Activated CD4-positive, CD25-positive, alpha-beta regulatory T cell treated with anti-CD3 and anti-CD28 coated beads, Interleukin-2, amount 50 U/mL, for 16 hours (primary cell): ENCODE measurements at places on chromosomes 3 and 15.

DNA sequence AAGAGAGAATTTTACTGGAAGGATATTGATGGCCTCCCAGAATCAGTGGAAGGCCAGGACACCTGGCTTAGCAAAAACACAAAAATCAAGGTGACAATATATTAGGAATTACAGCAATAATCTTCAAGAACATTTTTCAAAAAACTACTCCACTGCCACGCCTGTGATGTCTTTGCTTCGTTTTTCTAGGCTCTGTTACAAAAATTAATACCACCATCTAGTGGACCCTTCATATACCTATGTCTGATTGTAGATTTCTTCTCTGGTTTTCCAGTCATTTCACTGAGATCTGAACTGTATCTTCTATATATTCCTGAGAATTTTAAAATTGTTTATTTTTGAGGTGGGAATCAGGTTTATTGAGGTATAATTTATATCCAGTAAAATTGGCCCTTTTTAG, 5.6 kb upstream of the SLC33A1 start:
- DNase-seq: no peak

GRCh38 chr3:127682561-127682960, 9.8 kb downstream of the ABTB1 start:
- DNase-seq: no peak

GRCh38 chr15:43095708-43096347, 10.0 kb downstream of the UBR1 start:
- DNase-seq: no peak

DNA sequence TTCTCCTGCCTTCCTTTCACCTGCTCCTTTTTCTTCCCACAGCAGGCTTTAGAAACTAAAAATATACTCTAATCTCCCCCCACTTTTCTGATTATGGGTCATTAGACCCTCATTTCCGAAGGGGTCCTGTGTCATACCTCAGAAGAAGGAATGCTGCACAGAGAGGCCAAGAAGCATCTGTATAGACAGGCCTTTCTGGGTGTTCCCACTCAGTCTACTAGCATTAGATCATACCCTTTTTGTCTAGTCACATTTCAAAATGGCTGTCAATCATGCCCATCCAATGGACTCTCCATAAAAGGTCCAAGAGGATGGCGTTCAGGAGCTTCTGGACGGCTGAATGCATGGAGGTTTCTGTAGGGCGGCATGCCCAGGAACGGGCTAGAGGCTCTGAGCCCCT, 192.2 kb downstream of the SUCLG2 start:
- no peak for DNase-seq

DNA sequence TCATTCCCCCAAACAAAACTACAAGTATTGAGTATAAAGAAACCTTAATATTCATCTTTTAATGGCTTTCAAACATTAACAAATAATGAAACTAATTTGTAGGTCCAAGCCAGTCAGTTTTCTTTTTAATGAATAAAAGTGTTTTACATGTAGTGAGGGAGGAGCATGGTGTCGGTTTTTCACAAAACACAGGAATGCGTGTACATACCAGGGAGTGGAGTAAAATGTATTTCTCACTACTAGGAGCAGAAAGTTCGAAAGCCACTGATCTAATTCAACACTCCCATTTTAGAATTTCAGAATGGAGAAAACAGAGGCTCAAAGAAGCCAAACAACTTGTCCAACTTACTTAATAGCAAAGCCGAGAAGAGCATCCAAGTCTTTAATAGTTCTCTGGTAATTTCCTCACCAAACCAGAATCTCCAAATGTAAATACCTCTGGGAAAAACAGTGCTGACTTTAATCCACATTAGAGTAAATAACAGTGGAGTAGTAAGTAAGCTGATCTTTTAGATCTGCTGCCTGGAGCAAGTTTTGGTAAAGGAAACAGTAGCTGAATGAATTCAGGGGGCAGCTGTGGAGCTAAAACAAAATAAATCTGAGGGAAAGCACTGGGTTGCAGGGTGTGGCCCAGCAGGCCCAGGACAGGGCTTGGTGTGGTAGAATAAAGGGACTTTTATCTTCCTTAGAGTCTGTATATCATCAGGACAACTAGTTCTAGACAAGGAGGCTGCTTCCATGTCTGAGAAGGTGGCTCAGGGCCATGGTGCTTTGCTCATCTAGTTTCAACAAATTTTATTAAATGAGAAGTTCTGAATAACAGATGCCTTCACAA, 7.9 kb downstream of the ANP32A start:
- no peak for DNase-seq

- no peak for DNase-seq
Observed at GRCh38 chr15:28875461-28876000, 10.2 kb upstream of the APBA2 start.

DNA sequence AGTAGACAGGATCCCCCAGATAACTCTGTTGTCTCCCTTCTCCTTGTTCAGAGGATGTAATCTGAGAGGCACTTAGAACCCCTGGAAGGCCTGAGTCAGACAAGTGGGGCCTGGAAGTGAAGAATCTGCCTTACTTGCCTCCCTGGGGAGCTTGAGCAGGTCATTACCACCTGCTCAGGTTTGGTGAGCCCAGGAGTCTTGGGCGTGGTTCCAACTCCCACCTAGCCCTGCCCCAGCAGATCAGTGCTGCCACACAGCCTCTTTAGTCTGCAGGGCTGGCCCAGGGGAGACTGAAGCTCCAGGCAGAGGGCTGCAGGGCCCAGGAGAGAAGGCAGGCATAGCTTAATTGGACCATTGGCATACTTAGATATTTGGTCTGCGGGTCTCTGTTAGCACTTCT, 230.0 kb downstream of the ERC2 start:
- DNase-seq: no peak

DNA sequence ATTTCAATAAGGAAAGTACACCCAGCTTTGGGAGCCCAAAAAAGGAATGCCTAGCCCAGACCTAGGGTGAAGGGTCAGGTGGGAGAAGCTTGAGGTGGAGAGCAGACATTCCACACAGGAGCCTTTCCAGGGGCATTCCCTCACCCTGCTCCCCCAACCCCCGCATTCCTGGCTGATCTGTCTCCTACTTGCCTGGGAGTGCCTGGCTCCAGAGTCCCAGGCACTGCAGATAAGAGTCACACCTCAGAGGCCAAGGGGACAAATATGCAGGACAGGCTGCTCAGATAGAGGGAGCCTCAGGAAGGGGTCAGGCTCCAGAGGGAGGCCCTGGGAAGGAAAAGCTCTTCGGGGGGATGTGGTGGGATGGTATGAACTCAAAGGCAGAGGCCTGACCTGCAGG, 20.8 kb upstream of the HCN4 start:
- DNase-seq: no peak

- no peak for DNase-seq
Observed at GRCh38 chr3:132317229-132317948, at the start of gene ACP3. ACP3 (plus strand) TSS chr3:132317407; CDS start chr3:132317457, 50 bp downstream.

- DNase-seq: no peak
Observed at GRCh38 chr3:159941038-159942000, 47.3 kb upstream of the IL12A start.

DNA sequence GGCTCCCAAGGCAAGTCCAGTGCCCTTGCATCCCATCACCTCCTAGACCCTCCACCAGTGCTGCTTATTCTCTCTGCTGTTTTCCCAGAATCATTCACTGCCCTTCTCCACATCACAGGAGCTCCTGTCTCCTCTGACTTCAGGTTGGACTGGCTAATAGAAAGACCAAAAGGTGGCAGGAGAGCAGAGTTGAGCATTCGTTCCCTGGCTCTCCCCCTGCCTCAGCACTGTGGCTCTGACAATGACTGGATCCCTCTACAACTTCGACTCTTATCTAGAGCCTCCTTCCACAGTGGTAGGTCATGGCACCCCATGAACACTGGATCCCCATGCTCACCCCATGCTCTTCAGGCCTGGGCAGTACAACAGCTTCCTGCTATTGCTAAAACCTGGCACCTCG, 243.6 kb downstream of the LRRN1 start:
- DNase-seq: no peak

GRCh38 chr3:168405288-168405687, 309.6 kb upstream of the GOLIM4 start:
- DNase-seq: no peak

- DNase-seq: no peak
Observed at GRCh38 chr3:39180183-39180545, 12.2 kb downstream of the XIRP1 start.

GRCh38 chr3:186937017-186937875, 6.9 kb downstream of the ST6GAL1 start:
- no peak for DNase-seq

GRCh38 chr3:16767006-16767405, 117.7 kb upstream of the PLCL2 start:
- no peak for DNase-seq

DNA sequence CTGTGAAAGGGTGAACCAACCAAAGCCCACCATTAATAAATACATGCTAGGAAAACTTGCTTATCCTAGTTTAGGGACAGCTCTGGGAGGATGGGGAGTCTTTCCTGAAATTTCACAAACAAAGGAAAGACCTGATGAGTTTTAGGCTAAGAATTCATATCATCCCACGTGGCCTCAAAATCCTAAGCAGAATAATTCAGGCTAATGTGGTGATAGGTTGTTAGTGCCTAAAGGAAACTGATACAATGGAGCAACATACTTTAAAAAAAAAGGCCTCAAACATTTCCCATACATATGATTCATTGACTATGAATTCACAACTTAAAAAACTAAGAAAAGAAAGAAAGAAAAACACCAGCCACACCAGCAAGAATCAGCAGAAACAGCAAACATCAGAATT, 126.9 kb upstream of the CNTN4 start:
- no peak for DNase-seq

GRCh38 chr3:11509173-11510000, 134.3 kb downstream of the VGLL4 start:
- DNase-seq: no peak

DNA sequence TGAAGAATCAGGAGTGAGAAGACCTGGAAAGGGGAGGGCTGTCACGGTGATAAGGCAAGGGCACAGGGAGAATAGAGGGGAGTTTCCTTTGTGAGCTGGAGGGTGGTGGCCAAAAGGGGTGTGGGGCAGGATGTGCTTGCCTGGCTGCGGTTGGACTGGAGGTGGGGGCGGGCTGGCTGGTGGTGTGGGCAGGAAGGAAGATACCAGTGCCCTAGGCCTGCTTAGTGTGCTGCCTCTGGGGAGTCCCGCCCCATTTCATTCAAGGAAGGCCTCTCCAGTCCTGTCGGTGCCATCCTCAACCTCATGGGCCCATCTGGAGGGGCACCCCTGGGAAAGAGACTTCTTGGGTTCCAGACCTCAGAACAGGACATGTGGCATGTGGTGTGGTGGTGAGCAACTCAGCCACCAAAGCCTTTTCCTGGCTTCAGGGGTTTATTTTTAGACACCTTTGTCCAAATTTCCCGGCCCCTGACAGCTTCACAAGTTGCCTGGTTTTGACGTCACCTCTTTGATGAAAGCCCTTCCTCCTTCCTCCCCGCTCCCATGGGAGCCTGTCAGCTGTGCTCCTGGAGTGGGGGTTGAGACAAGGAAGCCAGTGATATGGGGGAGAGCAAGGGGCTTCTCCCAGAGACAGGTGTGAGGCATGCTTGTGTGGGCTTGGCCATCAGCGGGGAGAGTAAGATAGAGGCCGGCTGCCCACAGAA, 15.6 kb downstream of the TEX264 start:
- DNase-seq: peak; percentile 60

DNA sequence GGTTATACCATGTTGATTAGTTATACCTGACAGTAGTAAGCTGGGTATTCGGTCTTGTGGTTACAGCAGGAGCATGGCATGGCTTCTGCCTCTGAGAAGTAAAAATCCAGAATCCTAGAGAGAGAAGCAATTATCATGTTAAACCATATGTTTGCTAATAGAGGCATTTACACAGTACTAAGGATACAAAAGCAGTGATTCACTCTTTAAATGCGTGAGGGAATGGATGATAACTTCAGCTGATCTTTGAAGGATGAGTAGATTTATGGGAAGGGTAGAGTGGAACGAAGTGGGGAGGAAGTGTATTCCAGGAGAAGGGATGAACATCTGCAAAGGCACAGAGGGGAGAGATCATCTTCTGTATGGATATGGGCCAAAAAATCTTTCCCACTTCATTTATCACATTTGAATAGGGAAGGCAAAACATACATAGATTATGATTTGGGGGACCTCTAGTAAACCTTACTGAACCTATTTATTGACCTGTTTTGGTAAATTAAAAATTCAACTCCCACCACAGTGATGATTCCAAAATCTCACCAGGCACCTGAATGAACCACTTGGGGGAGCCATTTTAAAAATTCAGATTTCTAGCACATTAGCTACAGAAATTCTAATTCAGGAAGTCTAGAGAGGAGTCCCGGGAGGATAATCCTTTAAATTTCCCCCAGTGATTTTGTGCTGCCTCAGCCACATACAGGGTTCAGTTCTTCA, 35.1 kb downstream of the IGSF10 start:
- DNase-seq: no peak

- no peak for DNase-seq
Observed at GRCh38 chr3:29282427-29283230, 1.8 kb downstream of the RBMS3 start.

DNA sequence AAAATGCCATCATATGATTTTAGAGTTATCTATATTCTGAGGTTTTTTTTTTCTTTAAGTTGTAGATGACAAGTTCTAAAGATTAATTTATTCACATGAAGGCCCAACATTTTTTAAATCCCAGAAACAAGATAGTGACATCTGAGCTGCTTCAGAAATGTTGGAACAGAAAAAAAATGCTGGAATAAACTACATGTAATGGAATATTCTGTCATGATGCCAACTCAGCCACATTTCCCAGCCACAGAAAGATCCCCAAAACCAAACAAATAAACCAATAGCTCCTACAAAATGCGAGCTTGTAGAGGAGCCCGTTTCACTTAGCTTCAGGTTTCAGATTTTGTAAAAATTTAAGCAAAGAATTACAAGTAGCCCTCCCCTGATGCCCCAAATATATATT, 111.0 kb upstream of the MYO5C start:
- no peak for DNase-seq

DNA sequence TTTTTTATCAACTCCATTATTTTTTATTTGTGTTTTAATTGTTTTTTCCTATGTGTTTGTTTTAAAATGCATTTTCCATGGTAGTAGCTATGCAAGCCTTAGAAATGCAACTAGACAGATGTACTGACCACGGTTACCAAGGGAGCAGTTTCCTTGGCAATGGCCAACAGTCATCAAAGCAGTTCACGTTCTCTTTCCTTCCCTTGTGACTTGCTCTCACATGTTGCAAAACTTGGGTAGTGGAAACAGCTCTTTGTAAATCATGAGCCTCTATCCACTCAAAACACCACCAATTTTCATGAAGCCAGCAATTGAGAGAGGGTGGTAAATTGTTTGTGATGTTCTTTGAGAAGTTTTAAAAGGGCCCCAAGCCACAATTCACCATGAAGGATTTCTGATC, 499.4 kb upstream of the MDFIC2 start:
- DNase-seq: no peak

DNA sequence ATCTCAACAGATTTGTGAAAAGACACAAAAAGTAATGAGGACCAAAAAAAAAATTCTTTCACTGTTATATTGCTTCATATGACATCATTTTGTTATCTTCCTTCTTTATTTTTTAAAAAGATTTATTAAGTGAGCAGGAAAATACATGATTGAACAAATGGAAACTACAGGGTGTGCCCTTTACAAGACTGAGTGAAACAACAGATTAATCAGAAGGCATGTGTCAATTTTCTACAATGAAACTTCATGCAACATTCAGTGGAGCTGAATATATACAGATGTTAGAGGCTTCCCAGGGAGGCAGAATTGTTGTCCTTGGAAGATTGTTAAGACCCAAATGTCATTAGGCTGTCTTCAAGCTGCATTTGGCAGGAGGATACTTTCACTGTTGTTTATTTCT, 28.4 kb upstream of the SLC2A2 start:
- DNase-seq: no peak
